ENCODE measurements at places on chromosomes 5 and 9.

GRCh38 chr9:108197899-108198298 is 657.9 kb downstream of the ACTL7B start:
- H3K36me3 ChIP-seq, result no peaks in the 10 kb centered on the region
- no peaks in the 10 kb centered on the region for H3K27me3 ChIP-seq
- H3K27ac ChIP-seq, result no peak overlapping the region
- DNase-seq, result no peak
- H3K4me3 ChIP-seq, result no peak overlapping the region

DNA sequence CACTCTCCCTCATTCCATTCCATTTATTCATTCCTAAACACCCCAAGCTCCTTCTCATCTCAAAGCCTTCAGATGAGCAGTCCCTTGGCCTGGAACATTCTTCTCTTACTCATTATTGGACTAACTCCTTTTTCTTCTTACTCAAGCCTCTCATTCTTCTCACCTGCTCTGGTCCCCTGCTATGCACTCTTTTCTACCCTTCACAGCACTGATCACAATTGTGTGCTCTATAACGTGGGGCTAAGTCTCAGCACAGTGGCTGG is 212.4 kb downstream of the MAPKAP1 start:
- H3K4me1 ChIP-seq, result peaks cover 15% of the 10 kb centered on the region
- H3K36me3 ChIP-seq, result no peaks in the 10 kb centered on the region
- peak overlapping the region; percentile 82 for H3K27ac ChIP-seq
- H3K4me3 ChIP-seq, result no peak overlapping the region

DNA sequence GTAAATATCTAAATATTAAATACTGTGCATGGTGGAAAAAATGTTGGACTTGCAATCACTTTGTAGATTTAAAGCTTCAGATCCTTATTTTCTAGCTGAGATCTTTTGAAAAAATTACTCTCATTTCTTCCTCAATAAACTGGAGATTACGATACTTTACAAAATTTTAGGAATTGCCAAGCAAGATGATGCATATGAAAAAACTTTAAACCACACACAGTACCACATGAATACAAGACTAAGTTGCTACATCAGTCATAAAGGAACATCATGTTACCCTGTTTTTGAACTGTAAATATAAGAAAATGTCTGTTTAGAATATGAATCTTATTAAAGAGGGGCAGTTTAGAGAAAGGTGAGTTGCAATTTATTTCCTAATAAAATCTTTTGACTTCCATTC is 703.6 kb upstream of the NUDT12 start:
- H3K4me3 ChIP-seq, result no peak overlapping the region
- no peaks in the 10 kb centered on the region for H3K36me3 ChIP-seq
- no peak overlapping the region for H3K27ac ChIP-seq
- peak; percentile 5 for DNase-seq

DNA sequence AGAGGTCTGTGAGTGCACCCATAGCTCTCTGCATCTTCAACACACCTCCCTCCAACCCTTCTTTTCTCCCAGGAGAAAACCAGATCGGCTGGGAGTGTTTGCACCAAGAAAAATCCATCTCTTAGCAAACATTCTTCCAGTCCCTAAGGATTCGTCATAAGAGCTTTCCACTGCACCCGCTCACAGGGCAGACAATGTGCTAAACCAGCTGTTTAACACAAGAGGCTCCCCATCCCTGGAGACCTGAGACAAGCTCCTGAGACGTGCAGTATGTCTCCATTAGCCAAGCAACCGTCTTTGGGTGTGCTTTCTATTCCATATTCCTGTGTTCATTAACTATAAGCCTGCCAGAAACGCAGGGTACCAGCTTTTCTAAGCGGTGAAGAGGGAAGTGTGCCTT is 93.6 kb upstream of the ZNF462 start:
- no peaks in the 10 kb centered on the region for H3K27me3 ChIP-seq
- no peak for DNase-seq
- peaks cover 5% of the 10 kb centered on the region for H3K4me1 ChIP-seq
- no peak overlapping the region for H3K27ac ChIP-seq
- H3K4me3 ChIP-seq, result no peak overlapping the region

GRCh38 chr5:154829589-154830218 is 20.7 kb downstream of the FAXDC2 start:
- DNase-seq, result no peak
- no peaks in the 10 kb centered on the region for H3K4me1 ChIP-seq
- H3K4me3 ChIP-seq, result no peak overlapping the region
- no peak overlapping the region for H3K27ac ChIP-seq
- H3K36me3 ChIP-seq, result peaks cover 15% of the 10 kb centered on the region

DNA sequence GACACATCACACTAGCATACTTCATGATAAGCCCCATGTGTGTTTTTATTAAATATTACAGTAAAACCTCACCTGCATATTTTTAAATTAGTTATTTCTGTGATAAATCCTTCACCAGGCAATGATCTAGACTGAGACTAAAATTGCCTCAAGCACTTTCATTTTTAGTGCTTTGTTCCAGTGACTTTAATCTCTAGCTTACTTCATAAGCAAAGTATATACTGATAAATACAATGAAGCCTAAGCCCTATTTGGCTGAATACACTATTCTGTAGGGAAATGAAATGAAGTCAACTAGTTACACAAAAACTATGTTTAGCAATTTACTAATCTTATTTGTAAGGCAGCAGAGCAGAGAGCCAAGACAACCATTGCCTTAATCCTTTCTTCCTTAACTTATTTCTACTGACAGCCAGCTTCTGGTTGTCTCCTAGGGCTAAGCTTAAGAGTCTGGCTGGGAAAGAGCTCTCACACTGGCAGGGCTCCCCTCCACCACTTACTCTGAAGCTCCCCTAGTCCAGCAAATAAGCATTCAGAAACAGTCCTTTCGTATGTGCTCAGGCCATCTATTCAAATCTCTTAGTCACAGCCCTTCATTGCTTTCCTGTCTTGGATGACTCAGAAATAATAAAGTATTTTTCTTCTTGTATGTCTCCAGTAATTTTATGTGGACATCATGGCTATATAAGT is 31.4 kb upstream of the MTAP start:
- H3K4me1 ChIP-seq, result no peaks in the 10 kb centered on the region
- DNase-seq, result no peak
- H3K27me3 ChIP-seq, result no peaks in the 10 kb centered on the region
- H3K4me3 ChIP-seq, result no peak overlapping the region
- no peaks in the 10 kb centered on the region for H3K36me3 ChIP-seq

DNA sequence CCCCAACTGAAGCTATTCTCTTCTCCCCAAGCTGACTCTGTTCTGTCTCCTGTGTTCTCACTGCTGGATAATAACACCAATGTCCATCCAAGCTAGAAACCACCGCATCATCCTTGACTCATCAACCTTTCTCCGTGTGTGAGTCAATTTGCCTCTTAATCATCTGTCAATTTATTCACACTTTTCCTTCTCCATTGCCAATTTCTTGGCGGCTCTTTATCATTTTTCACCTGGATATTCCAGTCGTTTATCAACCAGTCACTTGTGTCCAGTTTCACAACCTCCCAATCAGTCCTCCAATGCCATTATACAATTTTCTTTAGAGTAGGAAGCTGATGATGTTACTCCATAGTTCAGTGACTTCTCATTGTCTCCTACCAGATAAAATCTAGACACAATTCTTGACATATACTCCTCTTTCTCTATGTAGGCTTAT is 45.4 kb upstream of the LIFR start:
- peaks cover 19% of the 10 kb centered on the region for H3K4me1 ChIP-seq
- no peak overlapping the region for H3K4me3 ChIP-seq
- DNase-seq, result peak; percentile 92
- H3K27me3 ChIP-seq, result no peaks in the 10 kb centered on the region
- H3K27ac ChIP-seq, result no peak overlapping the region
- H3K36me3 ChIP-seq, result no peaks in the 10 kb centered on the region

GRCh38 chr5:154844809-154845208 is 5.6 kb downstream of the FAXDC2 start:
- DNase-seq, result no peak
- H3K27ac ChIP-seq, result no peak overlapping the region
- no peaks in the 10 kb centered on the region for H3K27me3 ChIP-seq
- no peaks in the 10 kb centered on the region for H3K4me1 ChIP-seq
- H3K4me3 ChIP-seq, result no peak overlapping the region

- H3K27ac ChIP-seq, result no peak overlapping the region
- DNase-seq, result no peak
- no peaks in the 10 kb centered on the region for H3K4me1 ChIP-seq
- H3K36me3 ChIP-seq, result peaks cover 53% of the 10 kb centered on the region
Measured at GRCh38 chr5:151056379-151057325, 24.2 kb downstream of the TNIP1 start.

GRCh38 chr5:119913425-119913824 is 284.1 kb downstream of the FAM170A start:
- no peaks in the 10 kb centered on the region for H3K4me1 ChIP-seq
- no peaks in the 10 kb centered on the region for H3K27me3 ChIP-seq
- no peak overlapping the region for H3K4me3 ChIP-seq
- H3K36me3 ChIP-seq, result no peaks in the 10 kb centered on the region

DNA sequence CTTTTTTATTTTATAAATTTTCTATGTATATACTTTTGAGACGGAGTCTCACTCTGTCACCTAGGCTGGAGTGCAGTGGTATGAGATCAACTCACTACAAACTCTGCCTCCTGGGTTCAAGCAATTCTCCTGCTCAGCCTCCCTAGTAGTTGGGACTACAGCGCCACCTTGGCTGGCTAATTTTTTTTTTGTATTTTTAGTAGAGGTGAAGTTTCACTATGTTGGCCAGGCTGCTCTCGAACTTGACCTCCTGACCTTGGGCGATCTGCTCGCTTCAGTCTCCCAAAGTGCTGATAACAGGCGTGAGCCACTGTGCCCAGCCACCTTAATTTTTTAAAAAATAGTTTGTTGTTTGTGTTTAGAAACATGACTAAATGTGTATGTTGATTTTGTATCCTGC is 76.6 kb downstream of the FBXO4 start:
- no peak for DNase-seq
- H3K27me3 ChIP-seq, result no peaks in the 10 kb centered on the region
- H3K27ac ChIP-seq, result no peak overlapping the region
- no peaks in the 10 kb centered on the region for H3K36me3 ChIP-seq
- H3K4me1 ChIP-seq, result no peaks in the 10 kb centered on the region

DNA sequence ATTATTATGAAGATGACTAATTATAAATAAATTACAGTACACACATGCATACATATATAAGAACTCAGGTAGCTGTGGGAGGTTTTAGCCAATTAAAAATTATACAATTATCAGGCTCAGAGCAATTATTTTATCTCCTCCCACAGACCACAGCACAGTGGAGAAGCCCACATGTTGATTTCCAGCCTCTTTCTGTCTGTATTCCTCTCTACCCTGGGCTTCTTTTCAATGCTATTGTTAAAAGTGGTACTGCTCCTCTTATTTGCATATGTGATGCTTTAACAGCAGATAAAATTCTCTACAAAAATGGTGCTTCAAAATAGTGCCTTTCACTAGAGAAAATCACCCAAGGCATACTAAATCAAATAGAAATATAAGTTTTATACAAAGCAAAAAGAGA is 218.7 kb downstream of the NFIB start:
- H3K36me3 ChIP-seq, result no peaks in the 10 kb centered on the region
- no peaks in the 10 kb centered on the region for H3K4me1 ChIP-seq
- DNase-seq, result no peak
- H3K4me3 ChIP-seq, result no peak overlapping the region
- H3K27me3 ChIP-seq, result no peaks in the 10 kb centered on the region

DNA sequence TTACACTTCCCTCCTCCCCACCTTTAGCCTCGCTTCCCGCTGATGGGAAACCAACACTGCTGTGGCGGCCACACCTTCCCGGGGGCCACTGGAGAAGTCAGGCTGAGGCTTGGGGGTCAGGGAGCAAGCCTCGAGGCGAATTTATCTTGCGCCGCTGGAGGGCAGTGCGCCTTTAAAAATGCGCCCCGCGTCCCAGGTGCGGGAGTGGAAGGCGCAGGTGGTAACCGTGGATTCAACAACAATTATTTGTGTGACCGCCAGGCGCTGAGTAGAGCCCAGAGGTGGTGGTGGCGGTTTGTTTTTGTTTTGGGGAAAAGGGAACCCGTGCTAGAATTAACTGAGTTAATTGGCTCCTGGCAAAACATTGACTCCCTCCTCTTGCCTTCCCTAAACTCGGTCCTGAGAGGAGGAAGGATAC is 1.1 kb downstream of the CFAP77 start:
- peak; percentile 65 for DNase-seq
- H3K27me3 ChIP-seq, result peaks cover 17% of the 10 kb centered on the region
- no peak overlapping the region for H3K27ac ChIP-seq

DNA sequence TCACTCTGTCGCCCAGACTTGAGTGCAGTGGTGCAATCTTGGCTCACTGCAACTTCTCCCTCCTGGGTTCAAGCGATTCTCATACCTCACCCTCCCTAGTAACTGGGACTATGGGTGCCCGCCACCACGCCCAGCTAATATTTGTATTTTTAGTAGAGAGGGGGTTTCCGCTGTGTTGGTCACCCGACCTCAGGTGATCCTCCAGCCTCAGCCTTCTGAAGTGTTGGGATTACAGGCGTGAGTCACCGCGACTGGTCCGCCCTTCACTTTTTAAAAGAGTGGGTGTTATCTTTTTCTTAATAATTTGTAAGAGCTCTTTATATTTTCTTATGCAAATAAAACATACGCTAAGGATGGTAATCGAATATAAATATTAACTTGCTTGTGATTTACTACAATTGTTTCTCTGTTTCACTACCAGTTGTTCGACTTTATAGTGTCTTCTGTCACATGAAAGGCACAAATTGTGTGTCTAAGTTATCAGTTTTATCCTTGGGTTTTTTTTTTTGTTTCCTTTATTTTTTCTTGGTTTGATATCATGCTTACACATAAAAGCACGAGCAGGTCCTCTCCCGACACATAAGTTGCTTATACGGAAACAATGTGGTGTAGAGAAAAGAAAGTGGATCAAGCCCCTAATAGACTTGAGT is 1.9 kb upstream of the GPBP1 start:
- H3K4me1 ChIP-seq, result peaks cover 3% of the 10 kb centered on the region
- no peak overlapping the region for H3K27ac ChIP-seq
- no peaks in the 10 kb centered on the region for H3K27me3 ChIP-seq
- DNase-seq, result no peak

- H3K27ac ChIP-seq, result no peak overlapping the region
- no peaks in the 10 kb centered on the region for H3K27me3 ChIP-seq
- peaks cover 4% of the 10 kb centered on the region for H3K4me1 ChIP-seq
- no peak for DNase-seq
- H3K36me3 ChIP-seq, result no peaks in the 10 kb centered on the region
Measured at GRCh38 chr9:137416563-137417151, 6.3 kb downstream of the EXD3 start.

DNA sequence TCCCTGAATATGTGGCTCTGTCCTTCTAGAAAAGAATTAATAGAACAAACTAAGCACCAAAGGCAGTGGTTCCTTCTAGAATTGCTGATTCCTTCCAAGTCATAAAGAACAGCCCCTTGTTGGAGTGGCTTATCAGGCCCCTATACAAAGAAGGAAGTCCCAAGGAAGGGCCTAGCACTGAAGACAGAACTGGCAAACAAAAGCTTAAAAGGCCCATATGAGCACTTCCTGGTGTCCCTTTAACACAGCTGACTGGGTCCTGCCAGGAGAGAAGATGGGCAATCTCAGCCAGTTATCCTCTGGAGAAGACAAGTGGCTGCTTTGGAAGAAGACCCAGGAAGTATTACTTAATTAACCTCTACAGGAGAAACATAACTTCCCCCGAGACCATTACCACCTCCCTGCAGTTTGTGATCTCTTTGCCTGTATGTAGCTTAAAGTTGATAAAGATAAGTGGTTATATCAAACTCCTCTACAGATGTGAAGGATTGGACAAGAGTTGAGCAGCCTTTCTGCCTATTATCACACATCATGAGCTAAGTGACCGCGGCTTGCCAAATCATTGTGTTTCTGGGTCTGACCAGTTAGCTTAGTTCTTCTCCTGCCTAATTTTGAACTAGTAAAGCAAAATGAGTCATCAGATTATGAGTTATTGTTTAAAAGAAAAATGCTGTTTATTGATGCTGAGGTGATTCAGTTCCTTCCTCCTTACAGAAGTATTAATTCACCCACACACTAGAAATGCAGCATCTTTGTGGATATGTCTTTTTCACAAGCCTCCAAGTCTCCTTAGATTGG is 13.3 kb upstream of the STING1 start:
- H3K4me1 ChIP-seq, result peaks cover 8% of the 10 kb centered on the region
- H3K27me3 ChIP-seq, result no peaks in the 10 kb centered on the region
- no peak overlapping the region for H3K27ac ChIP-seq
- no peak overlapping the region for H3K4me3 ChIP-seq
- no peaks in the 10 kb centered on the region for H3K36me3 ChIP-seq
